ENCODE measurements at places on chromosomes 4 and X.

DNA sequence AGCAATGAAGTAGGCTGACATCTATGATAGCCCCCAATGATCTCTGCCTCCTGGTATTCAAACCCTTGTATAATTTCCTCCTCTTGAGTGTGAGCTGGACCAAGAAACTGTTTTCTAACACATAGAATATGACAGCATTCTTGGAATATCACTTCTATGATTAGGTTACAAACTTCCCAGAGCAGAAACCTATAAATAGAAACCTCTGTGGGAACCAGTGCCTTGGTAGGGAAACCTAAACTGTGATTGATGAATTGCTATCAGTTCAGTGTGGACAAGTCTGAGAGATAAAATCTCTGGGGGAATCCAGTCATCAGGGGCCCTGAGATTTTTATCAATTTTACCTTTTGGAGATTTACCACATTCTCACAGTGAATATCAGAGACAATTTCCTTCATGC lies 756.5 kb upstream of the AGA start:
- no peak for DNase-seq

DNA sequence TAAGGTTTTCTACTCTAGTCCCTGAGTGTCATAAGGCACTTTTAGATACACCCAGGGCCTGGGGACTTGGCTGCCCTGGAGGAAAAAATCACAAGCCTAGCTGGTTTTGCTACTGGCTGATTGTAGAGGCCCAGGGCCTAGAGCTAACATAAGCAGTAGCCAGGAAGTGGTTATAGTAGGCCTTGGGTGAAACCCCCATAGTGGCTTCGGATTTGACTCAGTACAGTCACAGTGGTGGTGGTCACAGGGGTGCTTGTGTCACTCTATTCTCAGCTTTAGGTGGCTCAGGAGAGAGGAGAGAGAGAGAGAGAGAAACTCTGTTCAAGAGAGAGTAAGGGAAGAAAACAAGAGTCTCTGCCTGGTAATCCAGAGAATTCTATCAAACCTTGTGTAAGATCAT lies 194.5 kb upstream of the EDA2R start:
- DNase-seq: no peak

DNA sequence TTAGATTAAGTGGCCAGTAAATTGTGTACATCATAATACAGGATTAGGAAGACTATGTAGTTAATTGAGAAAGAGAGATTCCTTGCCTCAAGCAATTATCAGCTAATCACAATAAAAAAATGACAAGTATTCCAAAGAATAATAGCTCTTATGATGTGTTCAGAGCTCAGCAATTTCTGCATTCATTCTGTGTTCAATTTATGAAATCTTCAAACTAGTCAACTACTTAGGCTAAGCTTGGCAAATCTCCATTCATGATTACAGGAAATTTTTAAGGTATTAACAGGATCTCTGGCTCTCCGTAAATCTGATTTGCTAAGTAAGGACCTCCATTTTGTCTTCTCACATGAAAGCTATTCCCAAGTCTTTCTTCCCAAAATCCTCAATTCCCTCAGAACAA lies 256.9 kb upstream of the TEX13A start:
- DNase-seq: no peak

GRCh38 chr4:45293335-45293734 lies 567.0 kb upstream of the GNPDA2 start:
- no peak for DNase-seq

- no peak for DNase-seq
Measured at GRCh38 chr4:148044912-148045352, 313.0 kb downstream of the ARHGAP10 start.

DNA sequence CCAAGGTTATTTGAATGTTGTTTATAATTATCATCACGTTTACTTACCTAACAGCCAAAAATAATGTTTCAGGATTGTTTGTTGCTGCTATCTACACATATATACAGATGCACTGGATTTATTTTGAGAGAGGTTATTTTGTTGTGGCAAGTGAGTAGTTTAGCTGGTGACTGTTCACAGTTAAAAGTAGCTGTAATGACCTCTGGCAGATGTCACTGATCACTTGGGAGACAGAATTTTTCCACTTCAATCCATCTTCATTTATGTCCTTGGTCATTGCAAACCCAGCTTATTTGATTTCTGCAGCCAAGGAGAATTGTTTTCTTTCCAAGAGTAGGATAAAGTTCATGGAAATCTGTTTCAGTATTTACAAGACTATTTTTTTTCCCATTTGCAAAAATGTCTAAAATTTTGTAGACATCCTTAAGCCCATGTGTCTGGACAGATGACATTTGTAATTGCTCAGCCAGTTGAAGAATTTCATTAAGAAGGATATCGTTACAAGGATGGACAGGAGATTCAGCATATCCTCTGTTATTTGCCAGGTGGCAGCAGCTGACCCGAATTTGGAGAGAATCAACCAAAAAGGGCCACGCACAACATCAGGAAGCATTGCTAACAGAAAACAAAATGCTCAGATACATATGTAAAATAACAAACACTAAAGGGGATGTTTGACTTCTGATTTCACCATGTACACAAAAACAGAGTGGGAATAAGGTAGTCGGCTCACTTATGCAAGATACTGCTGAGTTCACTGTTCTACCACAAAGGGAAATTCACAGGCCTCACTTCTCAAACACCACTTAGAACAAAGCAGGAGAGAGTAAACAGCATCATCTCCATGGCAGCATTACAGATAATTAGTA lies 64.5 kb downstream of the GPRIN3 start:
- no peak for DNase-seq

DNA sequence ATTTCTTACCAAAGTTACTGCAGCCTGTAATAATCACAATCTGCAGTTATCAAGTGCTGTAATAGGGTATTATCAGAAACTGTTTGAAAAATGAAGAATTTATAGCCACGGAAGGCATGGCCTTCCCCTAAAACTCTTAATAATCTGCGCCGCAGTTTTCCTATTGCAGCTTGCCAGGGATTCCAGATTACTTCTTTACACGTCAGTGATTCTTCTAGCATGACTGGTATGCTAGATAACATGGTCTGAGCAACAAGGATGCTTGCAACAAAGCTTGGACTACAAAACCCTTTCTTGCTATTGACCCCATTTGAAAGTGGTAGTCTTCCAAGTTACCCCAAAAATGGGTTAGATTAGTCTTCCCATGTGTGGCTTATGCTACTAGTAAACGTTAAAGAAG lies 47.2 kb upstream of the GK2 start:
- no peak for DNase-seq

DNA sequence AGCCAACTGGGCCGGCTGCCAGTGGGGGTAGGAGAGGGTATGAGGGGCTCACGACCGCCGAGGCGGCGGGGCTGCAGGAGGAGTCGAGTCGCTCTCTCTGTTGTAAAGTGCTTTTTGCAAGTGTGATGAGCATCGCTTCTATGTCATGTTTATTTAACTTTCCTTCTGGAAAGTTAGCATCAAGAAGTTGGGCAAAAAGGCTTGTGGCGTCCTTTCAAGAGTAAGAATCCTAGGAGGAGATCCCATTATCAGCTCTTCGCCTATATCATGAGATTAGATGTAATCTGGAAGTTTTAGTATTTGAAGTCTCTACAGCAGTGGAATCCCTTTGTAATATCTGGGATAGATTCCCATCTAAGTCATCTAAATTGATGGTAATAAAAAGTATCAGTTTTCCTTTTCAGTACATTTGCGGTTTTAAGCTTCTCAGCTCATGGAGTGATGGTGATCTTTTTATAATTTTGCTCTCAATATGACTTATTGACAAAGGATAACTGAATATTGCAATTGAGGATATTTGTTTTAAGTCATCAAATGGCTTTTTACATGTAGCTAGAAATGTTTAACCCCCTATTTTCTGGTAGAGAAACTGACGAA lies 1.7 kb downstream of the GALNT7 start:
- DNase-seq: no peak

- no peak for DNase-seq
Measured at GRCh38 chr4:146638786-146639505, at the start of gene POU4F2. TSS of gene POU4F2 (plus strand) at chr4:146638893. CDS start at chr4:146639141, 248 bp downstream.

DNA sequence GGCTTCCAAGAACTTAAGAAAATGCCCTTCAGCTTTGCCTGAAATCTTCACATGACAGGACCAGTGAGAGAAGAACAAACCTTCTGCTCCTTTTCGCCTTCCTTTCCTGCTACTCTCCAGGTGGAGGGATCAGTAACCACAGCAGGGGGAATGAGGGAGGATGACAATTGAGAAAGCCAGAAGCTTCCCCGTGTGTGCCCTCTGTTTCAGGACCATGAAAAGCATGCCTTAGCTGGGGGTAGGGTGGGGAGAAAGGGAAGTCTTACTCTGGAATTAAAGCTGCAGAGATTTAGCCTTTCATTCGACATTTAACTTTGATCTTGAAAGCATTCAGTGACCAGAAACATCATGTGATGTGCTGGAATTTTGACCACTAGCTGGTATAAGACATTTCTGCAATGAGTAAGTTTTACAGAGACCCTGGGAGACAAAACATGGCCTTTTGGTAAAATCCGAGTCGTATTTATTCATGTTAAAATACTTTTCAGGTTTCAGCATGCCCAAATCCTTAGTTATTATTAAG lies 10.6 kb upstream of the PUDP start:
- no peak for DNase-seq

- DNase-seq: no peak
Measured at GRCh38 chr4:168408620-168409019, 71.7 kb downstream of the DDX60L start.

GRCh38 chrX:153578200-153578835 lies 20.6 kb downstream of the CCNQ start:
- no peak for DNase-seq

- no peak for DNase-seq
Measured at GRCh38 chrX:20445109-20445508, 178.4 kb upstream of the RPS6KA3 start.

DNA sequence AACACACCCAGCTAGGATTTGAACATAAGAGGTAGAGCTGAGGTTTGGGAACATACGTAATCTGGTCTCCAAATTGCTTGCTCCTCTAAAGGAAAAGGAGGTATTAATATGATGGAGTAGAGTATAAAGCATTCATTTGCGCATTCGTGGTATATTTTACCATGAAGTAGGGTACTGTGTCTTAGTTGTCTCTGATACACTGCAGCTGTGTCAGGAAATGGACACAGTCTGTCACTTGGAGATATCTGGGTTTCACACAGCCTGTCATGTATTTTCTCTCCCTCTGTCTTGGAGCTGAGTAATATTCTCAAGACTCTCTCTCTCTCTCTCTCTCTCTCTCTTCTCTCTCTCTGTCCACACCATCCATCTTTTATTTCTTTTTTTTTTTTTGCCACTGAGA lies 274.8 kb upstream of the UGT8 start:
- DNase-seq: no peak

All from NCI-H1436 (cell line).